Osteocyte (in vitro differentiated cells): ENCODE measurements at places on chromosomes 3 and 15.

- H3K27ac ChIP-seq: no peak overlapping the region
- H3K4me1 ChIP-seq: peaks cover 6% of the 10 kb centered on the region
- H3K4me3 ChIP-seq: no peak overlapping the region
- no peak for DNase-seq
- H3K27me3 ChIP-seq: no peaks in the 10 kb centered on the region
Measured at GRCh38 chr3:175493301-175493700, 634.2 kb downstream of the NAALADL2 start.

GRCh38 chr3:136366289-136366688 is 116.1 kb downstream of the PCCB start:
- peaks cover 24% of the 10 kb centered on the region for H3K36me3 ChIP-seq
- no peak overlapping the region for H3K4me3 ChIP-seq
- H3K27me3 ChIP-seq: no peaks in the 10 kb centered on the region

GRCh38 chr3:177837951-177838655 is 640.8 kb upstream of the TBL1XR1 start:
- no peak overlapping the region for H3K4me3 ChIP-seq
- no peaks in the 10 kb centered on the region for H3K36me3 ChIP-seq

DNA sequence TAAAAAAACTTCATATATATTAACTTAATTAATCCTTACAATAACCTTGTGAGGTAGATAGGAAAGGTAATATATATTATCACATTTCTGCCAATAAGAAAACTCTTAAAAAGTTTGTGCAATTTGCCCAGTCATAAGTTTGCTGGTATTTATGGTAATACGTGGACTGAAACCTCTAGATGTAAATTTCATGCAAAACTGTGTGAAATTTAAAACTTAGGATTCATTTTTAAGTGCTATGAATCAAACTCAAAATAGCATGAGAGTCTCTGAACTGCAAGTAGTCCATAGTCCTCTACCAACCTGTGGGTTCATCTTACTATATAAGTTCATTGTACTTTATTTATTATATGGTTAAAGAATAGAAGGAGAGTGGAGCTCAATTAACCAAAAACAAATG is 56.4 kb downstream of the ZBTB20 start:
- DNase-seq: no peak
- H3K27me3 ChIP-seq: no peaks in the 10 kb centered on the region
- no peak overlapping the region for H3K27ac ChIP-seq
- H3K36me3 ChIP-seq: no peaks in the 10 kb centered on the region
- H3K4me3 ChIP-seq: no peak overlapping the region

DNA sequence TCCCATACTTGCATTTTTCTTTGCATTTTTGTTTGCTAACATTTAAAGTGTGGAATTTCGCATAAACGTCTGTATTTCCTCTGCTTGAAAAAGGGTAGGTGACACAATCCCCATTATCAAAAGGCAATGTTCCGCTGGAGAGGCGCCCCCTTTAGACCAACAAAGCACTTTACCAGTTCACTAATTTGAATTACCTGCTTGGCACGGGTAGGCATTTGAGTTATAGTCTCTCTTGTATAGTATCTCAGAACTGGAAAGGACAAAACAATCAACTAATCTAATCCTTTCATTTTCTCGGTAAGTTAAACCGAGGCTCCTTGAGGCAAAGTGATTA is 775 bp upstream of the CCDC39 start:
- no peak for DNase-seq
- H3K27me3 ChIP-seq: peaks cover 42% of the 10 kb centered on the region
- H3K4me3 ChIP-seq: peak overlapping the region; percentile 84
- H3K27ac ChIP-seq: peak overlapping the region; percentile 36

- H3K27ac ChIP-seq: peak overlapping the region; percentile 93
- peak; percentile 89 for DNase-seq
- peak overlapping the region; percentile 73 for H3K4me3 ChIP-seq
- peaks cover 23% of the 10 kb centered on the region for H3K4me1 ChIP-seq
Measured at GRCh38 chr3:32401556-32402081, 10.0 kb downstream of the CMTM7 start.

- DNase-seq: no peak
- H3K27ac ChIP-seq: no peak overlapping the region
- no peaks in the 10 kb centered on the region for H3K27me3 ChIP-seq
- peaks cover 3% of the 10 kb centered on the region for H3K36me3 ChIP-seq
Measured at GRCh38 chr15:57079446-57079845, 161.0 kb downstream of the TCF12 start.

- peaks cover 3% of the 10 kb centered on the region for H3K4me1 ChIP-seq
- H3K27me3 ChIP-seq: no peaks in the 10 kb centered on the region
- H3K4me3 ChIP-seq: no peak overlapping the region
- DNase-seq: no peak
- peaks cover 62% of the 10 kb centered on the region for H3K36me3 ChIP-seq
Measured at GRCh38 chr3:154304116-154304786, 20.0 kb downstream of the DHX36 start.

DNA sequence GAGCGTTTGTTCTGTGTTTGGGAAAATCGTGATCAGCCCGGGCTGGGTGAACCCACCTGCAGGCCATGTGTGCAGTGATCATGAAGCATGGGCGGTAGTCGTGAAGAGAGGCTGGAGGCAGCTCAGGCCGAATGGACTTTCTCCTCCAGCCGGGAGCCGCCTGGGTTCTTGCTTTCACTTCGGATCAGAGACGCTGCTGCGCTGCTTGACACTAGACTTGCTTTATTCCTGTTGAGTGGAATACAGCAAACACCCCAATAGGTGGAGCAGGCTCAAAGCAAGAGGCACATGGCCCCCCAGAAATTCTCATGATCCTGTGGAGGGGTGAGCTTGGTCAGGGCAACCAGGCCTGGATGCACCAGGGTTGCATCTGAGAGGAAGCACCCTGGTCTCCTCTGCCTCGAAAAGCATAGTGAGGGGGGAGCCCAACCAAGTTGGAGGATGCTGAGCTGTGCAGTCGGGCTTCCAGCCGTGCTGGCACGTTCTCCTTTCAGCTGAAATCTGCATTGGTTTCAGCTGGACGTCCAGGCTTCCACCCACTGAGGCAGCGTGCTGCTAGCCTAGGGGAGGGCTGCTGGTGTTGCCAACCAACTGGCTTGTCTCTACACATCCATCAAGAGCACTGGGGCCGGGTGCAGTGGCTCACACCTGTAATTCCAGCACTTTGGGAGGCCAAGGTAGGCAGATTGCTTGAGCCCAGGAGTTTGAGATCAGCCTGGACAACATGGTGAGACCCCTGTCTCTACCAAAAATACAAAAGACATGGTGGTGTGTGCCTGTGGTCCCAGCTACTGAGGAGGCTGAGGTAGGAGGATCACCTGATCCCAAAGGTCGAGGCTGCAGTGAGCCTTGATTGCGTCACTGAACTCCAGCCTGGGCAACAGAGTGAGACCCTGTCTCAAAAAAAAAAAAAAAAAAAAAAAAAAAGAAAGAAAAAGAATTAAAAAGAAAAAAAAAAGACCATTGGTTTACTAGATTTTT is 2.8 kb upstream of the NRROS start:
- peaks cover 17% of the 10 kb centered on the region for H3K4me1 ChIP-seq
- DNase-seq: no peak
- H3K36me3 ChIP-seq: peaks cover 3% of the 10 kb centered on the region
- H3K4me3 ChIP-seq: no peak overlapping the region
- peaks cover 26% of the 10 kb centered on the region for H3K27me3 ChIP-seq

- no peak overlapping the region for H3K4me3 ChIP-seq
- no peaks in the 10 kb centered on the region for H3K27me3 ChIP-seq
- H3K36me3 ChIP-seq: no peaks in the 10 kb centered on the region
- H3K27ac ChIP-seq: no peak overlapping the region
Measured at GRCh38 chr15:32698773-32699390, 18.9 kb upstream of the GREM1 start.

- H3K27ac ChIP-seq: no peak overlapping the region
- no peak for DNase-seq
- H3K4me1 ChIP-seq: no peaks in the 10 kb centered on the region
- H3K4me3 ChIP-seq: no peak overlapping the region
Measured at GRCh38 chr15:73322665-73323373, 45.9 kb downstream of the HCN4 start.
